Mucosa of gallbladder (tissue), 1 donor: ENCODE measurements at places on chromosomes 6 and 20. TPM values are rescaled to one million over a fixed set of nuclear protein-coding genes. Genes with fewer than 3 reads are reported as not detected.

GRCh38 chr20:11445161-11445560, 472.5 kb upstream of the BTBD3 start:
- no peak for DNase-seq

DNA sequence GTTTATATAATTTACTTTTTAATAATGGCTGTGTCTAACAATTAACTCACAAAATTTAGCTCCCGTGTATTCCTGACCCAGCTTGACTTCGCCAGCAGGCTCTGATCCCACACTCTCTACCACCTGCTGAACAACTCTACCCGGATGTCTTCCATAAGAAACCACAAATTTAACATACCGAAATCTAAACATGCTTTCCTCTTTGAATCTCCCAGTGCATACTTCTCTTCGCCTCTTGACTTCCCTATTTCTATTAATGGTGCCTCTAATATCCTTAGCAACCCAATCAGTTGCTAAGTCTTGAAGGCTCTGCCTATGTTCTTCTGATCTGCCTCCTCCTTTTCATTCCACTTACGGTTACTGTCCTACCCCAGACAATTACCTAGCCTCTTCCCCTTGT, 4.6 kb upstream of the MYB start:
- no peak for DNase-seq

DNA sequence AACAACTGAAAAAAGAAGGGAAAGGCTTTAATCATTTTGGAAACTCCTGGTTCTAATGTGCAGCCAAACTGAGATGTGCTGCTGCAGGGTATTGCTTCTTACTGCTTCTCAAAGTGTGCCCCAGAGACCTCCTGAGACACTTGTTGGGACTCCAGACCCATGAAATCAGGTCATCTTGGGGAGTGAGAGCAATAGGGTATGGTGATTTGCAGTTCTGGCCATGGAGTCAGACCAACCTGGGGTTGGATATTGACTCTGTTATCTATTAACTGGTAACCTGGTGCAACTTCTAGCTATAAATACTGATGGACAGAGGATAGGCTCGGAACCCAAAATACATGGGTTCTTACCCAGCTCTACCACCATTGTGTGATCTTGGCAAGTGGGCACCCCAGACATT, 3.8 kb downstream of the TSPO2 start:
- no peak for DNase-seq

- no peak for DNase-seq
Observed at GRCh38 chr6:169829786-169830185, 78.4 kb downstream of the ERMARD start.

DNA sequence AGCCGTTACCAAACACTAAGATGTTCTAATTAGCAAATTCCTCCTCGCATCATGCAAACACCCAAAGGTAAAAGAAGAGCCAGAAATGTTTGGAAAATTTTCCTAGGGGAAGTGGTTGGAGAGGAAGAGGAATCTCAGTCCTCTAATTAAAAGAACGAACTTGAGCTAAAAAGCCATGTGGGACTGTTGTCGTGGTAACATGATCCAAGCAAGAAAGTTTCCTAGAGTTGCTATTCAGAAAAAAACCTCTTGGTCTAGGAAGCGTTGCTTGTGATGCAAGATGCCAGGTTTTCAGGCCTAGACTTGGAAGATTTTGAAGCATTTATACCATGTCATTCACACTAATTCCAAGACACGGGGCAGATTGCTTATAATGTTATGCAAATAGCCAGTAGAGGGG, 106.8 kb upstream of the DOK5 start:
- DNase-seq = no peak

- DNase-seq = no peak
Observed at GRCh38 chr6:46191961-46192360, 21.2 kb upstream of the ENPP5 start.

Gene UNC5CL
- 26.4 TPM for total RNA-seq

GRCh38 chr6:138988469-138988834, 399 bp upstream of the REPS1 start:
- DNase-seq = no peak

DNA sequence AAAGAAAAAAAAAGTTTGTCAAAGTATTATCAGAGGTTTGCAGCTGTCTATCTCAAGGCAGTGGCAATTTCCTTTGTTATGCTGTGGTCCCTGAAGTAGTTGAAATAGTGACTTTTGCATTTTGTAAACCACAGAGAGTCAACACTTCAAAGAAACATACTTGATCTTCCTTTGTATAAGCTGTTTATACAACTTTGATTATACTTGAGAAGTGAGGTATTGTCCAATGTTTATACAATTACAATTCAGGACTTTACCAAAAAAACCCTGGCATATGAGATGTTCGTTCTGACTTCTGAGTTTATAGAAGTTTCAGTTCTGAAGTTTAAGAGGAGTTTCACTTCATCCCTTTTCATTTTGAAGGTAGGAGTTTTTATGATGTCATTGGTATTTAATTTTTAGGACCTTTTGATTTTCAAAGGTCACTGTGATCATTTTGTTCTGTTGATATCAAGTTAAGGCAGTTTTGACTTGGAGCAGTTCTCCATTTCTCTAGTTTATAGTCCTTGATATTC, 4.0 kb downstream of the STK4 start:
- DNase-seq = no peak

DNA sequence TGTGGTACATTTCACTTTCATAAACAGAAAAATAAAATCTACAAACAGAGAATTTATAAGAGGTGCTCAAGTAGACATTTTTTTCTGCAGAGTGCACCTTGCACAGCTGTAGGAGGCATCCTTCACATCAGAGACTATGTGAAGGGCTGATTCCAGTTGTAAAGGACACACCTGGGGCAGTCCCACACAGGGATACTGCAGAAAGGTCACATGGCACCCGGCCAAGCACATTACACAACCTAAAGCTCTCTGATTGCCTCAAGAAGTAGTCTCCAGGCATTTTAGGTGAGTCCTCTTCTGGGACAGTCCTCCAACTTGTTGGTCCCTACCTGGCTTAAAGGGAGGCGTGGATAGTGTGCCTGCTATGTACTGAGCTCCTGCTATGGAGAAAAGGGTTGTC, 502.9 kb upstream of the NOX3 start:
- peak; percentile 39 for DNase-seq

DNA sequence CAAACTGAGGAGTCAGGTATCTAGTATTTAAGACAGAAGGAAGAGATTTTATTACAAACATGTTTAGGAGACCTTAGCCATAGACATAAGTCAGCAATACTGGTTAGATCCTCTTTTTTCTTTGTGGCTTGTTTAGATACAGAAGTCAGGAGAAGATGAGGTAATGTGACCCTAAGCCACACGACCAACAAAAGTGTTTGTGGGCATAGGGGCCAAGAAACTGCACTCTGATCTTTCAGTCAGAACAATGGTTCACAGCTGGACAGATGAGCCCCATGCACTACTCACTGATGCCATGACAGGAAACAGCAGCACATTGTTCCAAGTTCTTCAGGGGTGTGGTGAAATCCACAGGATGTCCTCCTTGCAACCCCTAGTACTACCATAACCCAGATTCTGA, 238.5 kb upstream of the RAB32 start:
- no peak for DNase-seq

DNA sequence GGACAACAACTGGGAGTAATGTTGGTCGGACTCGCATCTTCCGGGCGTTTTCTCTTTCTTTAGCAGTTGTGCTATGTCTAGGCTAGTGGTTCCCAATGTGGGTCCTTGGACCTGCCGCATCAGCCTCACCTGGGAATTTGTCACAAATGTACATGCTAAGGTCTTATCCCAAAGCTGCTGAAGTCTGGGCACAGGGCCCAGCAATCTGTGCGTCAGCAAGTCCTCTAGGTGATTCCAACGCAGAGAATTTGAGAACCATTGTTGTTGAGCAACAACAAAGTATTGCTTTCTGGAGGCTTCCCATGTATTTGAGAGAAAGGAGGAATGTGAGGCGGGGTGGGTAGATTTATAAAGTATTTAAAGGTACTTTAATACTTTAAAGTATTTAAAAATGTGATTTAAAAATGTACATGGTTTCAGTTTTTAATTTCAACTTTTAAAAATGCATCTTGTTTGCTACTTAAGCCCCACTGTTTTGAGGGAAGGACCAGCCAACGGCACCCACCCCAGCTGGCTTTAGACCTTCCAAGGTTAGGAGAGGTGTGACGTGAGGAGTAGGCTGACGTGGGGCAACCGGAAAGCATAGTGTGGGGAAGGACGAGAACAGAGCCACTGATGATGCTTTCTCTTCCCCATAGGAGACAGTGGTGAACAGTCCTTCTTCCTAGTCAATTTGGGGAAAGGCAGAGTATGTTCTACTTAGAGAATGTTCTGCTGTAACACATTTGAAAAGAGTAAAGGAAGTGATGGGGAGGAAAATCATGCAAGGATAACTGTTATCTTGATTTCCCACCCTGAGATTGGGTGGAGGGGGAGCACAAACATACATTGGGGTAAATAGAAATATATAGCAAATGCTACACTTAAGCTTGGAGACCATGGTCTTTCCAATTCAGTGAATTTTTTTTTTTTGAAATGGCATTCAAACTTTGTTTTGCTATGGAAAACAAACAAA, 4.3 kb downstream of the UST start:
- no peak for DNase-seq

GRCh38 chr6:7910654-7911344, at the start of gene TXNDC5:
TSS of gene TXNDC5 (minus strand) at chr6:7910788. CDS start at chr6:7910776, 12 bp downstream.
- peak; percentile 67 for DNase-seq

DNA sequence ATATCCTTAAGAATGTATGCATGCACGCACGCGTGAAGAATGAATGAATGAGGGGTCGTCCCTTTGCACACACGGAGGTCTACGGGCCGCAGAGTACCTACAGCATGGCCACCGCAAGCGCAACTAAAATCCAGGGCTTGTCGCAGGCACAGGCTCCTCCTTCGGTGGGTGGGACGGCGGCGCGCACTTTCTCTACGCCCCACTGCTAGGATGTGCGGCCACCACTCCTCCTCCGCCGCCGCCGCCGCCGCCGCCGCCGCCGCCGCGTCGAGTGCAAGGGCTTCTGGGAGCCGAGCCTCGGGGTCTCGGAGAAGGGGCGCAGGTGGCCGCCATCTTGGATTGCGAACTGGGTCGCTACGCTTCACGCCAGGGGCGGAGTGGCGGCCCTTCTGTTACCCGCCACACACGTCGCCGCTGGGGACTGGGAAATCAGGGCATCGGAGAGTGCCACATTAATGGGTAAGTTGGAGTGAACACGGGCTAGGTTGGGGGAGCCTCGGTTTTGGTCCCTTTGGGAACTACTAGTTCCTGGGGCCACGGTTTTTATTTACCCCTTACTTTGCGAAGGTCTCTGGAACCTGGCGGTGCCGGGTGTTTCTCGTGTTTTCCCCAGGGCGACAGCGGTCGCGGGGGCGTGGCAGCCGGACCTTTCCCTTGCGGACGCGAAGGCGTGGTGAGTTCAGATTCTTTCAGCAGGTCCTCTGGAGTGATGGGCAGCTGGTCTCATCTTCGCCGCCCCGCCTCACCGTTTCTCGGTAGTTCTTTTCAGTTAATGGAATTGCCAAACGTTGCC, at the start of gene KPNA5:
Gene KPNA5, plus strand, starts transcription at position 332 of the 793 bp plus-strand sequence. Its CDS starts 124 bp downstream, at position 456.
- peak; percentile 91 for DNase-seq

DNA sequence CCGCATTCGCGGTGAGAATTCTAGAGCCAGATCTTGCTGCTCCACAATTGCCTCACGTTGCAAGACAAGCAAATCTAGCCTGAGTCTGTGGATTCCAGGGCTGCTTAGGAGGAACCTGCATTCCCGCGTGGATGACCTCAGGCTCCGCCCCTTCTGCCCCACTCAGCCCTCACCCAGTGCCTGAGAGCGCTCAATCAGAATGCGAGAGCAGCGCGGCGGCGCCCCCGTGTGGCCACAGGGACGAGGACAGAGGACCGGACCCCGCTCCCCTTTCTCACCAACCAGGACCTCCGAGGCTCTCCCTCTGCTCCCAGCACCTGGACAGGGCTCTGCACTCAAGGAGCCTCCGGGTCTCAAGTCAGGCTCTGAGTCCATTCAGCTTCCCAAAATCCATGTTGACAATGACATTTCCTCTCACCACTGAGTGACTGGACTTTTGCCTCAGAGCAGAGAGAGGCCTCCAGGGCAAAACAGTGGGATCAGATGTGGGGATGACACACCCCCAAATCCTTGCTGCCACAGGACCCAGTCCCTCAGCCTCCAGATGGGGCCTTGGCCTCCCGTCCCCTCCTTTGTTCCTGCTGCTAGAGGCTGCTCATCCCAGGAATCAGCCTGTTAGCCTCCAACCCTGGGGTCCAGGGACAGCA, 52.0 kb downstream of the RPP21 start:
- peak; percentile 75 for DNase-seq

DNA sequence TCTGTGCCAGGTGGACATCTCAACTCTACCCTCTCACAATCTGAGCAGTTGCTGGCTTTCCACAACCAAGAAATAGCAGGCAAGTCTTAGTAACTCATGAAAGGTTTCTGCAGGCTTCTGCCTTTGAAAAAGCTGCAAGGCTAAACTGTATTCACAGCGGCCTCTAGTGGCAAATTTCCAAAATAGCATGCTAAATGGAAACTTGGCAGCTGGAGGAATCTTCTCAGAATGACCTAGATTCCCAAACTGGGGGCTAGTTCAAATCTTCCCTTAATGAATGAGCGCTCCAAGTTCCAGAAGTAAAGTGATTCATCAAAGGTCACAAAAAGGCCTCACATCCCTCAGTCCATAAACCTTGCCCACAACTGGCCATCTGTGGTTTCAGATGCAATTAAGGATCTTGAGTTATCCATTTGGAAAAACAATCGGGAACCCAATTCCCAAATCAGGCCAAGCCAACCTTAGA, 11.9 kb upstream of the CPNE5 start:
- DNase-seq = peak; percentile 74

Gene TCF15
- 0.37 TPM for total RNA-seq

GRCh38 chr6:391559-392440, at the start of gene IRF4:
TSS of gene IRF4 (plus strand) at chr6:391752. CDS start at chr6:393153, 1,401 bp downstream.
- no peak for DNase-seq

DNA sequence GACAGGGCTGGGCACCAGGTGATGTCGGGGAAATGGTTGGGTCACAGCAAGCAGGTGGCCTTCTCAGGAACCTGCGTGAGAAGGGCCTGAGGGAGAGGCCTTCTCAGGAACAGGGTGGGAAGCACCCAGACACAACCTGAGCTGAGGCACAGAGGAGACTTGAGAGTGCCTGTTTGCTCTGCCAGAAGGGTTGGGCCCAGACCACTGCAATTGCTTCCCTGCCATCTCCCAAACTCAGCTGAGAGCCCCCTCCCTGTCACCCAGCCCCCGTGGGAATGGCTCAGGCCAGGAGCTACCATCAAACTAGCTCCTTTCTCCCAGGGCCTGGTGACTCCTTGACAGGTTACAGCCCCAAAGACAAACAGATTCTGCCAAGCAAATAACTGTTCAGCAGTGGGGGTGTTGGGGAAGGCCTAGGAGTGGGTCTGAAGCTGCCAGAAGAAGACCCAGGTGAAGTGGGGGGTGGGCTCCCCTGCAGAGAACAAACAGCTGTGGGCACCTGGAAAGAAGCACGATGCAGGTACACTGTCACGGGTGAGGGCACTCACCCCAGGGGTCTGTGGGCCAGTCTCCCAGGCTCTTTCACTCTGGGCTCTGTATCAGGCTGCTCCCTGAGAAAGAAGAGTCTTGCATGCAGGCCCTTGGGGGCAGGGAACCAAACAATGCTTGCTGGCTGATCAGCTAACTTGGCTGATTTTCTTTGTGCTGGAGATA, 30.4 kb upstream of the SPDEF start:
- no peak for DNase-seq
